Mammary epithelial cell (primary cell): ENCODE measurements at places on chromosomes 6 and 20. TPM values are rescaled to one million over a fixed set of nuclear protein-coding genes. Genes with fewer than 3 reads are reported as not detected.

DNA sequence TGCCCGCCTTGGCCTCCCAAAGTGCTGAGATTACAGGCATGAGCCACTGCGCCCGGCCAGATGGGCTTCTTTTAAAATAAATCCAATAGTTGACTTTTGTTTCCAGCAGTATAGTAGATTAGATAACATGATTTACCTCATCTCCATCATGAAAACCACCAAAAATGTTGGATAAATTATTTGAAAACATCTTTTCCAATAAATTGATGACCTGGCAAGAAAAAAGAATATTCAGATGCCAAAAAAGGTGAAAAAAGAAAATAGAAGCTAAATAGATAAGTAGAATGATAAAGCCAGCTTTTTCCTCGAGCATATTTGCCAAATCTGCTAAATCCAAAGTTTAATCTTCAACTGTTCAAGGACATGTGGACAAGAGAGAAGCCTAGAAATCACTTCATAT is 109.2 kb downstream of the PHF3 start:
- DNase-seq: no peak

- DNase-seq: no peak
Measured at GRCh38 chr20:53081916-53082863, 110.0 kb downstream of the TSHZ2 start.

DNA sequence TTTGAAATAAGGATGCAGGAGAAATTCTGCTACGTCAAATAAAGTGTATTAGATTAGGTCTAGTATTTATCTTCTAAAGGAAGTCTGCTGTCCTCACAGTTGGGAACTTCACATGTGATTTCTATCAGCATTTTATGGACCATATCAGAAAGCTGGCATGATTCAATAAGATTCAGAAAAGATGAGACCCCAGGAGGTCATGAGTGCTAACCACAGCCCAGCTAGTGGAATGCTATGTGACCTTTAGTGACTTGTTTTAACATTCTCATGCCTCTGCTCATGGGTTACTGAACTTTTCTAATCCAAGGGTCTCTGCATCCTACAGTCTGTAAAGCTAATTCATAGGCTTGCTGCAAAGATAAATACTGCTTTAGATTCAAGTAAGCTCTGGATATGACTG is 150.1 kb downstream of the GMPR start:
- DNase-seq: no peak

DNA sequence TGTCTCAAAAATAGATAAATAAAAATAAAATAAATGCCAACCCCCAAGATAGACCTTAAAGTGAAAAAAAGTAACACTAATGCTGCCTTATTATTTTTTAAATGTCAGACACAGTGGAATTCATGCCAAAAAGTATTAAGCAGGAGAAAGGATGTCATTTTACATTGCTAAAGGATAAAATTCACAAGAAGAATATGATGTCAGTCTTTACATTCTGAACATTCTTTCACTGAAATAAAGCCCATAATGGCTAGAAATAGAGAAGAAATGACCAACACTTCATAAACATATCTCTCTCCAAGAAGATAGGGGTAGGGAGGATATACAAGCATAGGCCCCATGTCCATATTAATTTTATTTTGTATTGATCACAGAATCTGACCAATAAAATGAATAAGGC is 47.4 kb downstream of the SLC23A2 start:
- DNase-seq: no peak

The SLC22A2 gene
- not detected for polyA plus RNA-seq
